Vagina (tissue), 2 donors: ENCODE measurements at places on chromosomes 13 and 19. TPM values are rescaled to one million over a fixed set of nuclear protein-coding genes. Genes with fewer than 3 reads are reported as not detected.

GRCh38 chr19:34229721-34230120, 24.6 kb upstream of the GARRE1 start:
- no peak for DNase-seq

DNA sequence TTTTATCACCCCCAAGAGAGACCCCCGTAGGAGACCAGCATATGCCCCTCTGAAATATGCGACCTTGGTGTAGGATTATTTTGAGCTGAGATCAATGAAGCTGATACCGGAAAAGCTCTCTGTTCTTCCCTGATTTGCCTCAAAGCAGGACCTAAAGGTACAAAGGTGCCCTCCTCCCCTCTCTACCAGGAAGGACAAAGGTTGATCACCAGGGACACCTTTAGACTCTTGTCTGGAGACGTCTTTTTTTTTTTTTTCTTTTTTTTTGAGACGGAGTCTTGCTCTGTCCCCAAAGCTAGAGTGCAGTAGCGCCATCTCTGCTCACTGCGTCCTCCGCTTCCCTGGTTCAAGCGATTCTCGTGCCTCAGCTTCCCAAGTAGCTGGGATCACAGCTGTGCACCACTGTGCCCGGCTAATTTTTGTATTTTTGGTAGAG, 792 bp upstream of the PEX11G start:
- DNase-seq, result no peak

GRCh38 chr19:34808566-34808965, 35.6 kb upstream of the ZNF599 start:
- peak; percentile 27 for DNase-seq

The CCL25 gene
- total RNA-seq, result not detected

The KCNN1 gene
- 1.5 TPM for total RNA-seq
